OCI-LY7 (cell line): ENCODE measurements at places on chromosomes 2 and 18.

DNA sequence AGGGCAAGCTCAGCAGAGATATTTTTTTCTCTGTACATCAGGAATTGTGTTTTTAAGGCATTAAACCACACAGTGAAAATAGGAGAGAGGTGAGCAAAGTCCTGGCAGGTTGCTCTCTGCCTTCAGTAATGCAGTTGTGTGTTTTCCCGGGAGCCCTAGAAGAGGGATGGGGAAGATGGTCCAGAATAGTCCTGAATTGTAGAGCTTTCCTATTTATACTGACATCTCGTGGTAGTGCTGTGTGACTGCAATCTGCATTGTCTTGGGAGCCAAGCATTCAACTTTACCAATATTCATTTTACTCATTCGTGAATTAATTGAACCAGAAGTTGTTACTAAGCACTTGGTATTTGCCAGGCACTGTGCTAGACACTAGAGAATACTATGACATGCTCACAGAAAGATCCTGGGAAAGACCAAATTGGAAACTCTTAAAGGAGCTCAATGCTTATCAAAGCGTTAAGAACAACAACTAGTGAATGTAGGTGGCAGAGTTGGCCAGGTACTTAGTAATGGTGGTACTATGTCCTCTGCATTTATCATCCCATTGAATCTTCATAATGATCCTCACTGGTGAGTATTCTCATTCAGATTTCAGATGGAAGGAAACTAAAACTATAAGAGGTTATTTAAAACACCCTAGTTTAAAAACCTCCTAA lies 214.6 kb downstream of the TRIB2 start:
- peak; percentile 23 for DNase-seq

- DNase-seq = no peak
Observed at GRCh38 chr2:25332571-25332970, 9.2 kb downstream of the DNMT3A start.

- DNase-seq = no peak
Observed at GRCh38 chr2:215653344-215654030, 217.6 kb upstream of the FN1 start.

GRCh38 chr2:234724850-234725249 lies 227.0 kb upstream of the SH3BP4 start:
- DNase-seq = no peak

GRCh38 chr2:118148133-118148532 lies 59.9 kb downstream of the INSIG2 start:
- no peak for DNase-seq

- DNase-seq = no peak
Observed at GRCh38 chr2:71725836-71726235, 272.5 kb downstream of the DYSF start.

DNA sequence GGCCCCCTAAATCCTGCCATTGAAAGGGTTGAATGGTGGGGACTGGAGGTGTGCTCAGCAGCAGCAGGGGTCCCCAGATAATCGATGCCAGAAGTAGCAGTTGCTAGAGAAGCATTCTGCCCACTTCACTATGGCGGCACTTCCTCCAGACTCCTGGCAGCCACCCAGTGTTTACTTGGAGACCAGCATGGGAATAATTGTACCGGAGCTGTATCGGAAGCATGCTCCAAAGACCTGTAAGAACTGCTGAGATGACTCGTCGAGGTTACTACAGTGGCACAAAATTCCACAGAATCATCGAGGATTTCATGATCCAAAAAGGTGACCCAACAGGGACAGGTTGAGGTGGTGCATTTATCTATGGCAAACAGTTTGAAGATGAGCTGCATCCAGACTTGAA lies 11.0 kb upstream of the GAREM2 start:
- DNase-seq = no peak

DNA sequence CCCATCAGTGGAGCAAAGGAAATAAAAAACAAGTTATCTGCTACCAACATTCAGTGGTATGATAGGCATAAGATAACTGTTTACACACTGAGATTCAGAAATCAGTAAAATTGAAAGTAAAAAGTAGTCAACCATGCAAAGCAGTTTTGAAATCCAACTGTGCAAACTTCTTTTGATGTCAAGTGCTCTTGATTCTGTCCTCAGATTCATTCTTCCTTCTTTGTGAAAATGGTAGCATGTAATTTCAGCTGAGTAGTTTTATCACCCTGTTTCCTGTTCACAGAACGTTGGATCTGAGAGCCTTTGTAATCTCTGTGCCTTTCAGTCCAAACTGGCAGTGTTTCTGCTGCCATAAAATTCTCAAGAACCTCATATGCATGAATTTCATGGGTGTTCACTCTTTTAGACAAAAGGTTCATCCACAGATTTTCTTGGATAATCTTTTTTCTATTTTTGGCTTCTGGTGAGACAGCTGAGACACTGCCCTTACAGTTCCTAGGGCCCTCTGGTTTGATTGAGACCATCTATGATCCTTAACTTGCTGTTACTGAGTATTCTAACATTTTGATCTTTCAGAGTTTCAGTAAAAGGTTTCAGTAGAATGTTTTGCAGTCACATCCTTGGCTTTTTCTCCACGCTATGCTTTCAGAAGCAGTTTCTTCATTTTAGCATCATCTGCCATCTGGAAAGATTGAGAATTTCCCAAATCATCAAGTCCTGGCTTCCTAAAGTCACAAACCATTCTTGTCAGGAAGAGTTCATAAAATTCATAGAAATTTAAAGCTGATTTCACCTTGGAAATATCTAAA lies 272.3 kb upstream of the EPHA4 start:
- no peak for DNase-seq

DNA sequence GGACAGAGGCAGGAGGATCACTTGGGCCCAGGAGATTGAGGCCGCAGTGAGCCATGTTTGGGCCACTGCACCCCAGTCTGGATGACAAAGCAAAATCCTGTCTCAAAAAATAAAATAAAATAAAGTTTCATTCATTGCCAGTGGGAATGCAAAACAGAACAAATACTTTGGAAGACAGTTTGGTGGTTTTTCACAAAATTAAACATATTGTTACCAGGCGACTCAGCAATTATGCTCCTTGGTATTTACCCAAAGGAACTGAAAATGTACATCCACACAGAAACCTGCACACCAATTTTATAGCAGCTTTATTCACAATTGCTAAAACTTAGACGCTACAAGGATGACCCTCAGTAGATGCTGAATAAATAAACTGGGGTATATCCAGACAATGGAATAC lies 35.8 kb downstream of the FOSL2 start:
- DNase-seq = no peak

- DNase-seq = no peak
Observed at GRCh38 chr2:179137200-179137759, 87.3 kb upstream of the CCDC141 start.

GRCh38 chr18:318791-319291 lies 51.0 kb upstream of the THOC1 start:
- no peak for DNase-seq

DNA sequence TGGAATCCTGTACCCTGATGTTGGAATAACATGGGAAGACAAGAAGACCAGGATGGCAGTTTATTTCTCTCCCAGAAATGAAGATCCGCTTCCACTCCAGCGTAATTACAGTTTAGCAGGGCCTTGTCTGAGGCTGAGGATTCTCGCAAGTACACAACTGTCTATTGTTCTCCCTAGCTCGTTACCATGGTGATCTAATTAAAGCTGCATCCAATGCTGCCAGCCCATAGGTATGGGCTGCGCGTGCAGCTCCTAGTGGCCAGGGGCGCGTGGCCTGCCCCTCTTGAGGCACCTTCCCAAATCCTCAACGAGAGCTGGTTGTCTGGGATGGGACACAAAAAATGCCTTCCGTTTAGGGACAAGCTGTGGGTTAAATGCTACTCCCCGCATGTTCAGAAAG lies 344.9 kb downstream of the CYRIA start:
- no peak for DNase-seq

DNA sequence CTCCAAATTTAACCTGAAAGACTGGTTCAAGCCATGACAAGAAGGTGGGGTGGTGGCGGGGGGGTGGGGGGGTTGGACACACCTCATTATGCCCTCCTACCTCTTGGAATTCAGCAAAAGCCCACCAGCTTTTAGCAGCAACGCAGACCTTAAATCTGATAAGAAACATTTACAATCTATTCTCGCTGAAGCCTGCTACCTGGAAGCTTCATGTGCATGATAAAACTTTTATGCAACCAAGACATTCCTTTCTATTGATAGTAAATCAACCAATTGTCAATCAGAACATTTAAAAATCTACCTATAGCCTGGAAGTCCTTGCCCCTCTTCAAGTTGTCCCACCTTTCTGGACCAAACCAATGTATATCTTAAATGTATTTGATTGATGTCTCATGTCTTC lies 113.6 kb upstream of the FAM98A start:
- DNase-seq = no peak

DNA sequence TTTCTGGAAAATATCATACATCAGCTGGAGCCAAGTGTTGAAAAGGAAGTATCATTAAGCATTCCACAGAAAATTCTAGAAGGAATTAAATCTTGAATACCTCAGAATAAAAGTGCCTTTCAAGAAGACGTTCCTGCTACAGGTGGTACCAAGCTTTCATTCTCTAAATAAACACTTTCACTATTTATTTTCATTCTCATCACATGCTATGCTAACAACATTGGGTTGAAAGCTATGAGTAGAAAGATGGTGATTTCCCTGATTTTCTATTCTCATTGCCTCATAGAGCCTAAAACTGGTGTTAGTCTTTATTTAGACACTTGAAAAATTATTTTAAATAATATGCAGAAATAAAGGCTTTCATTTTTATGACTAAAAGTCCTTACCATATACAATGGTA lies 324.7 kb downstream of the LRP1B start:
- no peak for DNase-seq

DNA sequence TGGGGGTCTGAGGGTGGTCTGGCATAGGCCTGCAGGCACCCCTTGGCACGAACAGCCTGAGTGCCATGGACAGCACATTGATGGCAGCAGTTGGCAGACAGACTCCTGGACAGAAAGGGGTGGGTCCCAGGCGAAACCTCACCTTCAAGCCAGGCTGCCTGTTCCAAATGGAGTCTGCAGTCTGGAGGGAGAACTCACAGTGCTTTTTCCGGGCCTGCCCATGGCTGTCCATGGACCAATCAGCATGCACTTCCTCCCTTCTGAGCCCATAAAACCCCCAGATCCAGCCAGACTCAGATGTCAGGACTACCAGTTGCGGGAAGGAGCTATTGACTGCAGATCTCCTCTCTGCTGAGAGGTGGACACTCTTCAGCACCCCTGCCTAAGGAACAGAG lies 694.6 kb upstream of the ACVR2A start:
- no peak for DNase-seq

DNA sequence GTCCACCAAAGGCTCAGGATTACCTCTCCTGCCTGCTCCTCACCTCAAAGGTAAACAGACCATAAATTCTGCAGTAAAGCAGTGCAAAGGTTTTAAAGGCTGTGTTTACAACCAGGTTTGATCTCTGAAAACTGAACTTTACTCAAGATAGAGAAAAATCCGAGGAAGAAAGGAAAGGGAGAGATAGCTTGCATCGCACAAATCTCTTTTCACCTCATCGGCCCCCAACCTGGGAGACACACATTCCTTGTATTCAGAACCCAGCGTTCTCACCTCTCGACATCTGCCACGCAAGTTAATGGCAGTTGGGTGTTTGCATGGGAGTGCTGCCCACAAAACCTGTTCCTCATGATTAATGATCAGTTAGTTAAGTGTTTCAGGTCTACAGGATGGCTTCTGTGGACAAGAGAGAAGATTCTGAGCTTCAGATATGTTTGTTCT lies 72.6 kb downstream of the GATA6 start:
- DNase-seq = no peak

- DNase-seq = no peak
Observed at GRCh38 chr18:73283032-73283431, 415.2 kb upstream of the NETO1 start.

GRCh38 chr2:85089585-85089984 lies 43.6 kb upstream of the TCF7L1 start:
- DNase-seq = no peak

GRCh38 chr2:96798733-96799622 lies 17.1 kb upstream of the CNNM3 start:
- no peak for DNase-seq

GRCh38 chr2:88639865-88640264 lies 12.6 kb upstream of the EIF2AK3 start:
- no peak for DNase-seq

DNA sequence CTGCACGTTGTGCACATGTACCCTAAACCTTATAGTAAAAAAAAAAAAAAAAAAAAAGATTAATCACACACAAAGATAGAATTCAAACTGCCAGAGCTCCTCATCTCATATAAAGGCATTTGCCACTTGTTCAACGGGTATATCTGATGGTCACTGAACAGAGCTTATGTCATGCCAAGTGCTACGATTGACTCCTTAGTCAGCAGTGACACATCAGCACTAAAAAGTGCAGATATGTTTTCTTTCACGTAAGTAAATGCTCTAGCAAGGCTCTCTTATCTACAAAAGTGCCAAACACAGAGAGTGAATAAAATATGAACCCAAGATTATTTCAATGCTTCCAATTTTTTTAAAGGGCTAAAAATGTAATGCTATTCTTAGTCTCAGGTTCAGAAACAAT lies 1.1 kb downstream of the LMAN1 start:
- DNase-seq = peak; percentile 3

- no peak for DNase-seq
Observed at GRCh38 chr2:163633291-163633690, 102.5 kb downstream of the FIGN start.

DNA sequence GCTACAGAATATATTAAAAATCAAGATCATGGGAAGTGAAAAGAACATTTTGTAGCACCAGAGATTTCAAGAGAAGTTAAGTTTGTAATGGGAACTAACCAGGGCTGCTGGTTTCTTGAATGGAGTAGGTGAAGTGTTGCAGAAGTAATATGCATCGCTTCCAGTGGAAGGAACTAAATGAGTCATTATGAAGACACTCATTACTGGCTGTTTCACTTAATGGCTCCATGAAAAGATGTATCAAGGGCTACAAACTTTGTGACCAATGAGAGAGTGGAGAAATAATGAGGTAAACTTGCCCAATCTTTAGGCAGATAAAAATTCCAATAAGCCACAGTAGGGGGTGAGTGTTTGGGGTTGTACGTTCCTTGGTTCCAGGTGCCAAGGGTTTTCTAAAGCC lies 380.4 kb upstream of the POU3F3 start:
- no peak for DNase-seq

GRCh38 chr2:238942726-238943300 lies 94.9 kb downstream of the TWIST2 start:
- DNase-seq = no peak

- no peak for DNase-seq
Observed at GRCh38 chr2:71861186-71862160, 286.2 kb downstream of the CYP26B1 start.

DNA sequence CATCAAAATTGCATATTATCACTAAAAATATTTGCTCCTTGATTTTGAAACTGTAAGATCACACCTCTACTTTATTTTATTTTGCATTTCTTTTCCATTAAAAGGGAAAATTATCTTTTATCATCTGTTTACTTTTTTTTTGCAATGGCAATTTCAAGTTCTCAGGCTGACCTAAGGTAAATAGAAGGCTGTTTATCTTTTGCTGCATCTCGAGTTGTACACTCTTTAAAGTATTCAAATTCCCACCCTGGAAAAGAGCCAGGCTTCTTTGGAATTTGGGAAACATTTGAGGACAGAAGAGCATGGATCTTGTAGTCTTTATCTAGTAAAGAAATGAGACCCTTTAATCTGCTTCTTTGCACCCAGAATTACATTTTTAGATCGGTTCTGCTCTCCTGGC lies 645.7 kb downstream of the SLC4A3 start:
- DNase-seq = no peak

- no peak for DNase-seq
Observed at GRCh38 chr18:63236921-63237846, 82.4 kb downstream of the BCL2 start.
